ENCODE measurements at places on chromosomes 12 and 14. TPM values are rescaled to one million over a fixed set of nuclear protein-coding genes. Genes with fewer than 3 reads are reported as not detected.

Gene HOXC10
- not detected for total RNA-seq

Gene RNASE1
- 0.96 TPM for total RNA-seq

Gene GPR68
- 0.96 TPM for total RNA-seq

Gene SLC25A47
- total RNA-seq: under 0.01 TPM

Gene IL22
- not detected for total RNA-seq

Gene DBX2
- not detected for total RNA-seq

Gene TRHDE
- 0.38 TPM for total RNA-seq

Gene STON2
- total RNA-seq: 0.85 TPM

Gene SYNDIG1L
- under 0.01 TPM for total RNA-seq

Gene PPP1R36
- 0.28 TPM for total RNA-seq

Gene ERP27
- total RNA-seq: 0.19 TPM

Gene RAP1B
- 191 TPM for total RNA-seq

Gene FOXG1
- total RNA-seq: under 0.01 TPM

Gene WDR20
- total RNA-seq: 13.8 TPM

Gene SDR9C7
- not detected for total RNA-seq

Measured in regular cardiac myocyte (primary cell).